Right ventricle myocardium superior (tissue), 1 donor: ENCODE measurements at places on chromosomes 7 and 10. TPM values are rescaled to one million over a fixed set of nuclear protein-coding genes. Genes with fewer than 3 reads are reported as not detected.

- DNase-seq = no peak
Measured at GRCh38 chr7:122833888-122834570, 52.2 kb downstream of the CADPS2 start.

- DNase-seq = no peak
Measured at GRCh38 chr7:2460641-2461040, 15.6 kb downstream of the GRIFIN start.

GRCh38 chr7:7564323-7564780 lies 2.3 kb upstream of the MIOS start:
- DNase-seq = no peak

- DNase-seq = no peak
Measured at GRCh38 chr10:103872137-103872931, 17.0 kb upstream of the SH3PXD2A start.

- no peak for DNase-seq
Measured at GRCh38 chr10:26799342-26799741, 61.4 kb downstream of the ABI1 start.

NPC1L1 gene
- 0.13 TPM for total RNA-seq

CCDC3 gene
- total RNA-seq = 3.7 TPM

ARMH3 gene
- 55.1 TPM for total RNA-seq
